ENCODE measurements at places on chromosomes 4 and X.

DNA sequence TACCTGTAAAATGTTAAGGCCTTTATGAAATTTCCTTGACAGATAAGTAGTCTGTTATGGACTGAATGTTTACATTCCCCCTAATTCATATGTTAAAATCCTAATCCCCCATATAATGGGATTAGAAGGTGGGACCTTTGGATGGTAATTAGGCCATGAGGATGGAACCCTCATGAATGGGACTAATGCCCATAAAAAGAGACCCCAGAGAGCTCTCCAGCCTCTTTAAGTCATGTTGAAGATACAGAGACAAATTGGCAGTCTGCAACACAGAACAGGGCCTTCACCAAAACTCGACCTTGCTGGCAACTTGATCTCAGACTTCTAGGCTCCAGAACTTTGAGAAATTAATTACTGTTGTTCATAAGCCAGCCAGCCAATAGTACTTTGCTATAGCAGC, 1344.5 kb upstream of the PCDH7 start:
- no peak for DNase-seq

GRCh38 chrX:124963717-124964116, 356.0 kb upstream of the TEX13C start:
- no peak for DNase-seq

DNA sequence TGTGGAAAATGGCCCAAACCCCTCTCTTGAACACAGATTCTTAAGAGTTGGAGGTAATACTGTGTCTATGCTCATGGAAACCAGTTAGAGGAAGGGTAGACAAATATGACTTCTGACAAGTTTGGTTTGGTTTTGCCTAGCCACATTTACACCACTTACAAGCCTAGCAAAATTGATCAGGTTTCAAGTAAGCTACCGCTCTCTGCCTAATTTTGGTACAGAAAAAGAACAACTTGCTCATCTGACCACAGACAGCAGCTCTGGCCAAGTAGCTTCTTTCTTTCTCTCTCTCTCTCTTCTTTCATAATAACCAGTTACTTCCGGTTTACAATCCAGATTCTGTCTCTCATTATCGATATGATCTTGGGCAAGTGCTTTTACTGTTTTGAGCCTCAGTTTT, 260.0 kb downstream of the GLUD2 start:
- DNase-seq, result no peak

DNA sequence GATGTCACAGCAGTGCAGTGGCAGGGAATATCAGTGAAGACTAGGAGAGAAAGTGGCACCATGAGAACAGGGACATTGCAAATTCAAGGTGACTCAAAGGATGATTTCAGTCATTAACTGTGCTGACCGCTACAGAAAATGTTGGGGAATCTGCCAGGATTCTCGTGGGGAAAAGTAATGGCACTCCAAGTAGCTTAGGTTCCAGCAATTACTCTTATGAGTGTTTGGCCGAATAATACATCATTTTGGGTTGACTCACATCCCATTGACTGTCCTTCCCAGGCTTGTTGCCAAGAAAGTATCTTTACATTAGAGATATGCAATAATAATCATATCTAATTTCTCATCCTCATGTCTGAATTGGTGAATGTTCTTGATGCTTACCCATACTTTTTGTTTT, 1411.1 kb upstream of the PCDH7 start:
- DNase-seq, result no peak

- no peak for DNase-seq
Observed at GRCh38 chr4:59685626-59686025, 1514.5 kb upstream of the ADGRL3 start.

- DNase-seq, result no peak
Observed at GRCh38 chr4:90209922-90210321, 82.7 kb downstream of the CCSER1 start.

GRCh38 chr4:112938461-112939058, 110.9 kb upstream of the ANK2 start:
- no peak for DNase-seq

- DNase-seq, result no peak
Observed at GRCh38 chr4:109998867-109999584, 86.3 kb downstream of the EGF start.

DNA sequence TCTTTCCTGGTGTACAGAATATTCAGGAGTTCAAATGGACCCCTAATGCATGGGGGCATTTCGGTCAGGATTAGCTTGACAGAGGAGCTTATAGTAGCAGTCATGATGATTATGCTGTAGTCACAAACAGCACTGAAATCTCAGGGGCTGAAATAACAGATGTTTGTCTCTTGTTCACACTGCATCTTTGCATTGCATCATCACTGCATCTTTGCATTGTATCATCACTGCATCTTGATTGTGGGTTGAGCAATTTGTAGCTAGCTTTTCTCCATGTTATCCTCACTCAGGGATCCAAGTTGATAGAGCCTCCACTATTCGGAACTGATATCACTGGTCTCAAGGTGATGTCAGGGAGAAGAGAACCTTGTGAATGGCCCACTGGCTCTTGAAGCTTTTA, 160.9 kb downstream of the GATB start:
- no peak for DNase-seq

DNA sequence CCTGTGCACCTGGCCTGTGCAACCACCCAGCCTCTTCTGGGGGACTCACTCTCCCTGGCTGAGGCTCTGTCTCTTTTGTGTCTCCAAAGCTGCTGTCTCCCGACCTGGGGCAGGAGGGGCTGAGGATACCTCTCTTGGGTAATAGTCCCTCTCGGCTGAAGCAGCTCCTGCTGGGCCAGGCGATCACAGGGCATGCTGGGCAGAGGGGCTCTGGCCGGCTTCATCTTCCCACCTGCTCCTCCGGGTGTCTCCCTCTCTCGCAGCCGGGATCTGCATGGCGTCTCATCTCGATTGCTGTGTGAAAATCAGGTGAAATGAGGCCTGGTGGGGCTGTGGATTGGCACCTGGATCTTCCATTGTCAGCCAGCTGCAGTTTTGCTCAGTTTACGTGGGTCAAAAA, 53.2 kb downstream of the MGST2 start:
- DNase-seq, result no peak

GRCh38 chr4:175998782-175999181, 66.9 kb upstream of the WDR17 start:
- DNase-seq, result no peak

DNA sequence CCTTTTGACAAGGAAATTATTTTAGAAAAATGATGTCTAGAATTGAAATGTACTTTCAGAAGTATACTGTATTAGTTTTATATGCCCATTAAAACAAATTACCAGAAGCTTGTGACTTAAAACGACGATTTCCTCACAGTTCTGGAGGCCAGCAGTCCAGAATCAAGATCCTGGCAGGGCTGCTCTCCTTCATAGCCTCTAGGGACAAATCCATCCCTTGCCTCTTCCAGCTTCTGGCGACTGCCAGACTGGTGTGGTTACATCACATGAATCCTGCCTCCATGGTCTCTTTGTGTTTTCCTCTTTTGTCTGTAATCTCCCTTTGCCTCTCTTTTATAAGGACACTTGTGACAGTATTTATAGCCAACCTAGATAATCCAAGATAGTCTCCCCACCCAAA, 97.1 kb downstream of the IQCM start:
- DNase-seq, result no peak
